ENCODE measurements at places on chromosomes 1 and 21.

DNA sequence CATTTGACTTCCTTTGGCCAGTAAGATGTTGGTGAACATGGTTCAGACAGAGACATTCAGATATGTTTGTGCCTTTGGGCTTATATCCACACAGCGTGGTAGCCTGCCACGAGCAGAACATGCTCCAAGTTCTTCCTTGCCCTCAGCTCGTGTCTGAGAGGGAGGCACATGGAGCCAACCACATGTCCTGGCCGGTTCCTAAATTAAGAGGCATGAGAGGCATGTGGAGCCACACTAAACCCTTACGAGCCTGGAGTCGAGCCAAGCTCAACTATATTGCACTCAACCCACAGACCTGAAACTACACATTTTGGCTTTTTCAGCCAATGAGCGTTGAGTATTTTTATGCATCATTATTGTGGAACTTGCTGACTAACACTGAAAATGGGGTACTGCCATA lies 133.7 kb upstream of the KCNK1 start:
- DNase-seq: no peak

DNA sequence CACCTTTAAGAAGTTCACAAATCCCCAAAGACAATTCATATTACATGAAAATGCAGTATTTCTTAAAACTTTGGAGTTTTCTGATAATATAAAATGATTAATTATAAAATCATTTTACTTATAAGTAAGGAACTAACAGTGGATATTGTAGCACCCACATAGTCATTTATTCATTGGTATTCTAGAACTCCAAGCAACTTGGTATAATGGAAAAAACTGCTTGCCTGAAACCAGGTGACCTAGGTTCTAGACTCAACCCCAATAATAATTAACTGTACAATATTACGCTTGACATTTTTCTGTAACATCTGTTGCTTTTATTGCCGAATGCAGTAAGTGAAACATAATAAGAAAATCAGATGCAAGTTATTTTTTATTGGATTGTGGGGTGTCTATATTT lies 2.4 kb downstream of the PLA2G4A start:
- DNase-seq: no peak

GRCh38 chr1:12314333-12314903 lies 84.6 kb downstream of the VPS13D start:
- DNase-seq: peak; percentile 27

GRCh38 chr21:36744560-36745231 lies 45.8 kb downstream of the SIM2 start:
- peak; percentile 41 for DNase-seq

DNA sequence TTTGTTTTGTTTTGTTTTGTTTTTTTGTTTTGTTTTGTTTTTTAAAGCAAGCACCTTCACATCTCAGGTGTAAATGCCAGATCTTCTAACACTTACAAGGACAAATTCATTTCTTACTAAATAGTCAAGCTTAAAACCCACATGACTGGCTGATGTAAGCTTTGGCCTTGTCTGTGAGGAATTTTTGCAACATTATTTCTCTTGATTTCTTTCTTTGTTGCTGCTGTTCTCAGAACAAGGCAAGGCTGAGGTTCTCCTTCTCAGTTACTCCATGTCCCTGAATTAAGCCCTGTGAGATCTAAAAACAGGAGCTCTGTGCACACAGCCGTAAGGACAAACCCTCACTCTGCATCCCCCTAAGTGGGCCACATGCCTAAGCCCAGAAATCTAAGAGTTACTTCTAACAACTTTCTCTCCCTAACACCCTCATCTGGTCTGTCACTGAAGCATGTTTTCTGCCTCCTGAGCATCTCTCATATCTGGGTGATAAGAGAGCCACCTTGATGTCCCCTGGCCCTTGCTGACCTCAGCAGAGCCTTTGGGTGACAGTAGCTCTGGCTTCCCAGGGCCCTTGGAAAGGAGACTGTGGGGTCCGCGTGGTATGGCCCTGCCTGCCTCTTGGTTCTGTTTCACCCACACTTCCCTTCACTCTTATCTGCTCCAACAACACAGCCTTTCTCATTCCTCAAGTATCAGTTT lies 81.2 kb upstream of the HOOK1 start:
- DNase-seq: no peak

DNA sequence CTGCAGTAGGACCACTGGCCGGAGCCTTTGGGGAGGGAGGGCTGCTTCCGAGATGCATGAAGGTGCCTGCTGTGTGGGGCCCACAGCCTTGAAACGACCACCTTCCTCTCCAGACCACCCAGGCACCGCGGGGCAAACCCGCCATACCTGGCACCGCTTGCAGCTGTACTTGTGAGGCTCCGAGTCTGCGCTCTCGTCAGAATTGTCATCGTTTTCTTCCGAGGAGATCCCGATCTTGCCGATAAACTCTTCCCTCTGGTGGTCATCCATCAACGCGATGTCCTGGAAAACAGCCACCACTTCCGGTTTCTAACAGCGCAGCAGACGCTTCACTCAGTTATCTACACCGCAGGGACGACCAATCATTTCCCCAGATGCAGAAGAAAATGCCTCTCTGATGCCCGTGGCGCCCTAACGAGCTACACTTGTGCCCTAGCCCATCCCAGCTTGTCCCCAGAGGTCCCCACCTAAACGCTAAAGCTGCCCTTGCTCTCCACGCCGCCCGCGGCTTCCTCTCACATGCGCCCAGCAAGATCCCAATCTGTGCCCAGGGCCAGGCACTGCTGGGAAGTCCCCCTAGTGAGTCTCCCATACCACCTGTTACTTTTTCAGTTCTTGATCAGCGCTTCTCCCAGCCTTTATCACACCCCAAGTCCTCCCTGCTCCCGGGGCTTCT lies 55.0 kb upstream of the RIPK4 start:
- no peak for DNase-seq

- DNase-seq: no peak
These were observed 47.5 kb downstream of the ROR1 start for GRCh38 chr1:63821091-63822005.

- no peak for DNase-seq
These were observed 27.3 kb downstream of the PRRX1 start for GRCh38 chr1:170691258-170691657.
